Neural crest cell (in vitro differentiated cells): ENCODE measurements at places on chromosomes 11 and 22. TPM values are rescaled to one million over a fixed set of nuclear protein-coding genes. Genes with fewer than 3 reads are reported as not detected.

DNA sequence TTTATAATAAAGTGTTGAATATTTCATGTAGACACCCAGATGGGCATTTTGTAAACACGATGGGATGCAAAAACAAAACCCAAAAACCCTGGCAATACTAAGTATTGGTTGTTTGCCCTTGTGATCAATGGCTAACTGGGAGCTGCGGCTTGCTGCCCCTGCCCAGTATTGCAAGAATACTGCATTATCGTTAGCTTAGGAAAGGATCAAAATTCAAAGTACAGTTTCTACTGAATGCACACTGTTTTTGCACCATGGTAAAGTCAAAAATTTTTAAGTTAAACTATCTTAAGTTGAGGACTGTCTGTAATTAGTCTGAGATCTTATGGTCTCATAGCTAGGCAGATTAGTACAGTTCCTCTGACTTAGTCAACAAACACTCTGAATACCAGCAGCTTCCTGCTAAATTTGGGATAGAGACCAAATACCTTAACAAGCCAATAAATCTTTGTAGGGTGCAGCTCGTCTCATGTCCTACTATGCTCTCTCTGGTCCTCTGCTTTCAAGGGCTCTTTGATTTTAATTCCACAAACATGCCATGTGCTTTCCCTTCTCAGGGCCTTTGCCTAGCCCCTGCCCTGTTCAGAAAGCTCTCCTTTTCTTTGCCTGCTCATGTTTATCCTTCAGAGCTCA, 4.0 kb downstream of the CCDC90B start:
- DNase-seq: no peak

DNA sequence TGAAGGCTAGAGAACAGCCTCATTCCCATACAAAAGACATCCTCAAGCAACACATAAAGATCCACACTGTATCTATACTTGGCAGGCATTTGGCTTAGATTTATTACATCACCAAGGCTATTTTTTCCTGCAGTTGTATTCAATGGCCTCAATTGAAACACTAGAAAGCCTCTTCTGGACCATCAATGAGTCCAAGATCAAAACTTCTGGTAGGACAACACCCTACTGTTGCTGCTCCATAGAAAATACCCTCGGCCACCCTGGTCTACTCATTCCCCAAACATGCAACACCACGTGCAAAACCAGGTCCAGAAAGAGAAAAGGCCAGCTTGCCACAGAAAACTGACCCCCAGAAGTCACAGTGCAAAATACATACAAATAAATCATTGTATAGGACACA, 56.9 kb upstream of the CADM1 start:
- DNase-seq: no peak

GAL3ST3 gene
- 8.7 and 9.7 TPM in 2 replicates for total RNA-seq

CSTPP1 gene
- total RNA-seq: 58.5 and 60.1 TPM in 2 replicates

OR51E2 gene
- not detected in 2 replicates for total RNA-seq
